ENCODE measurements at places on chromosomes 1 and 21.
A peak's percentile ranks its signal among the peaks of the same experiment; 100 is the strongest.

DNA sequence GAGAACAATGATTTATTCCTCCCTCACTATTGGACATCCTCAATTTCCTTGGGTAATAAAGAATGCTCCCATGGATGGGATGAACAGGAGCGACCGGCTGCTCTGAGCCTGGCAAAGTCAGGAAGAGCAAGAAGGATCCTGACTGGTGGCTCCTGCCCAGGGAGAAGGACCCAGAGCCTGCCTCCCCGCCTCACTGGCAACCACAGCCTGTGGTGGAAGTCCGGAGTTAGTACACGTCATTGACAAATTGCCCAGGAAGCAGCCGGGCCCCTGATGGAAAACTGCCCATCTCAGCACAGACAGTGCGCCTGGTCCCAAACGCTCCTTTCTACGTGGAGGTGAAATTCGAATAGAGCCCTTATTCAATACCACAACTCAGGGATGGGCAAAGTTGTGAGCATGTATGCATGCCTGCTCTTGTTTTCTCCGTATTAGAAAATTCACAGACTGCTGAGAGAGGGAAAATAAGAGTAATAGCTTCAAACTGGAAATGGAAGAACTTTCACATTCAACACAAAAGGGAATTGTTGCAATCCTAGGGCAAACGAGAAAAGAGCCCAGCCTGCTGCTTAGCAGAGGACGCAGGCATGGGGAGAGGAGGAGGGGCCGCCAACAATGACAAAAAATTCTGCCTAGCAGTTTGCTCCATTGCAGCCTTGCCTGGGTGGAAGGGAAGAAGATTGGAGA, 397.1 kb upstream of the VAMP3 start:
- DNase-seq, result no peak

GRCh38 chr1:219858980-219859379, 69.4 kb downstream of the SLC30A10 start:
- DNase-seq, result no peak

GRCh38 chr1:41762251-41762650, 156.5 kb downstream of the HIVEP3 start:
- no peak for DNase-seq

DNA sequence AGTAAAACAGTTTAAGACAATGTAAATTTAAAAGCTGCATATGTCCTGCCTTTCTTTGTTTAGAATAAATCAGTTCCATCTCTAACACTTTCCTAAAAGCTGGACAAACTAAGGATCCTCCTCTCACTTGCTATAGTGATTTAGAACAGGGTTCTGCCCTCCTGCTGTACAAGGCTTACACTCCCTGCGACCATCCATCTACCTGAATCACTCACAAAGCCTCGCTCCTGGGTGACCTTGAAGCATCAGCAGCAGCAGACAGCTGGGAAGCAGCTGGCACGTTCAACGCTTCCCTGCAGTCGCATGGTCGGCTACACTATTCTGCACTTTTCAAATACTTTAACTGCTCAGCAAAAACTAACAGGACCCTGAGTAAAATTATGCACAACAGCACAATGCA, 128.0 kb downstream of the NTPCR start:
- DNase-seq, result no peak

DNA sequence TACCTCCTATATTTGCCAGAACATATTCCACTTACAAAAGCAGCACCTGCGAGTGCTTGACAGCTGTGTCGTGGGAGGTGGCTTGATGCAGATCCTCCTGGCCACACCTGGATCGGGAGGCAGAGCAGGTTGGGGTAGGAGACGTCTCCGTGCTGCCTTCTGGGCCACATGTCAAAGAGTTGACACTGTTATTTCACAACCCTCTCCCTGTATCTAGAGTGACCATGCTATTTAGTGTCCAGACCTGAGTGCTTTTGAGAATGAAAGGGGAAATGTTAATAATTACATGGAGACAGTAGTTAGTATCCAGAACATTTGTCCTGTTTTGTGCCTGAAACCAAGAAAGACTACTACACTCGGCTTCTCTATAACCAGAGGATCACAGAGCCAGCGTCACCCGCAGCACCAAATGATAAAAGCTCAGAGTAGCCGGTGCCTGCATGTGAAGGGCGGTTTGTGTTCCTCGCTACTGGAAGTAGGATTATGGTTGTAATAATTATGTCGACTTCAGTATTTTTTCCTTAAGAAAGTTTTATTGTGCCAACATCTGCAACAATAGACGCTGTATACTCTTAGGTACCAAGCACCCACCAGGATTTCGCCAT, 77.1 kb downstream of the GALNT2 start:
- no peak for DNase-seq

DNA sequence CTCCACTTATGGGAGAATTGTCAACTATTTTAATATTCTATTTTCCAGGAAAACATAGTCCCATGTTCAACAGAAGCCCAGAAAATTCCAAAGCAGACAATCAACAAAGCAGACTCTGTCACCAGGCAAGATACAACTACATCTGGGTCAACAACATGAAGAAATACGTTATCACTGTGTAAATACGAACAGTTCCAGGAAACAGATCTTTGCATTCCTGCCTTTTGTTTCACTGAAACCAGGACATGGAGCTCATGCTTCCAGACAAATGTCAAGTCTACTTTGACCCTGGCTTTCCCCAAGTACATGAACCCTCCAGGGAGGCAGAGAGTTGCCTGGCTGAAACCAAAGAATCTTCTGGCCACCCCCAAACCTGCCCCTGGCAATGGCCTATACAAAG, 106.7 kb downstream of the SETD4 start:
- DNase-seq, result no peak

DNA sequence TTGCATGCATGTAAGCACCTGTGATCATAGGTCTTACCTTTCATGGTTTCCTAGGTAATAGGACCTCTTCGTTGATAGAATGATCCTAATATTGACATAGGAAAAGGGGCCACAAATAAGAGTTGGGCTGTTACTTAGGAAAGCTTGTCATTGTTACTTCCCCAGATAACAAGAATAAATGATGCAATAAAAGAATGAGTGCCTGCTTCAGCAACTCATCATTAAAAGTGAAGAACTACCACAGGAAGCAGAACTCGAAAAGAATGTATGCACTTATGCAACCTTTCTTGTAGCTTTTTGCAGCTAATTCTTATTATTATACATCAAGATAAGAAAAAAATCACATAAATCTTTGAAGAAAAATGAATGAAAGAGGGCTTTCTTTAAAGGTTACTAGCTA, 548.6 kb downstream of the LTN1 start:
- no peak for DNase-seq

- no peak for DNase-seq
Measured at GRCh38 chr1:75373542-75374159, 237.3 kb downstream of the SLC44A5 start.

DNA sequence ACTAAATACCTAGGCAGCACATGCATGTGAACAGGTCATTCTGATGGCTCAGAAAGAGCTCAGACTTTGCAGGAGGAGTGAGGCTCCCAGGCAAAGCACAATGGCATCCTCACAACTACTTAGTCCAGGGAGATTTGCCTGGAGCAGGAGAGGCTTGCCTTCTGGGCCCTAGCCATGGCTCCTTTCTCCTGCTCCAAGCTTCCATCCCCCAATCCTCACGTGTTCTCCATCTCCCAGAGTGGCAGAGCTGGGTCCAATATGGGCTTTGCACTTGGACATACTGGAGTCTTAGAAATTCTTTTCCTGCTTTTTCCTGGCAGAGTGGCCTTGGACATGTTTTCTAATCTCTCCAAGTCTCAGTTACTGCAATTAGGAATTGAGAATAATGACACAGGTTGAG, 15.8 kb downstream of the MYBPH start:
- no peak for DNase-seq

DNA sequence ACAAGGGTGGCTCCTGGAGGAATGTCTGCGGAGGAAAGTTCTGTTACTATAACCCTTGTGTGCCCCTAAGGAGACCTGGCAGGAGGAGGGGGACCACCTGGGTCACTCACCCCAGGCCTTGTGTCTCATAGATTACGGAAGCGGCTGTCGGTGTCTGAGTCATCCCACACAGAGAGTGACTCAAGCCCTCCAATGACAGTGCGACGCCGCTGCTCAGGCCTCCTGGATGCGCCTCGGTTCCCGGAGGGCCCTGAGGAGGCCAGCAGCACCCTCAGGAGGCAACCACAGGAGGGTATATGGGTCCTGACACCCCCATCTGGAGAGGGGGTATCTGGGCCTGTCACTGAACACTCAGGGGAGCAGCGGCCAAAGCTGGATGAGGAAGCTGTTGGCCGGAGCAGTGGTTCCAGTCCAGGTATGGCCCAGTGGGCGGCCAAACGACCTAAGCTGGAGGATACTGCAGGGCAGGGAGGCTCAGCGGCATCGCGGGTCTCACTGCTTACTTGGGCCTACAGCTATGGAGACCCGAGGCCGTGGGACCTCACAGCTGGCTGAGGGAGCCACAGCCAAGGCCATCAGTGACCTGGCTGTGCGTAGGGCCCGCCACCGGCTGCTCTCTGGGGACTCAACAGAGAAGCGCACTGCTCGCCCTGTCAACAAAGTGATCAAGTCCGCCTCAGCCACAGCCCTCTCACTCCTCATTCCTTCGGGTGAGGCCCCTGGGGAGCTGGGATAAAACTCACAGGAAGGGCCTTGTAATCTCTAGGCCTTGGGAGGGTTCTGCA, 101.4 kb downstream of the PIK3R3 start:
- no peak for DNase-seq

DNA sequence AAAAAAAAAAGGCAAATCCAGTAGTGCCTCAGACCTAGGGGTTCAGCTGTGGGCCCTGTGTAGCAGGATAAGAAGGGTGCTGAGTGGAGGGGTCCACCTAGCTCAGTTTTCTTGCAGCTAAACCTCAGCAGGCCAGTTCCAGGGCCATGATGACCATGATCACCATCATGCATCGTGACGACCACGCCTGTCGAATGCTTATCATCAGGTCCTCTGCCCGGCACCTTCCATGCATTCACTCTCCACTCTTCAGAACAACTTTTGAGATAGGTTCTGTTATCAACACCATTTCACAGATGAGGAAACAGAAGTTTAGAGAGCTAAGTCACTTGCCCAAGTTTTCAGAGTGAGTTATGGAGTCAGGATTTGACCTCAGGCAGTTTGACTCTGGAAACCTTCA, 54.9 kb downstream of the ACBD3 start:
- DNase-seq, result no peak

GRCh38 chr1:228016181-228016510, 9.3 kb downstream of the WNT3A start:
- no peak for DNase-seq

GRCh38 chr1:242120432-242120831, 121.5 kb upstream of the MAP1LC3C start:
- no peak for DNase-seq

- no peak for DNase-seq
Measured at GRCh38 chr1:156801409-156802121, 15.1 kb downstream of the SH2D2A start.

DNA sequence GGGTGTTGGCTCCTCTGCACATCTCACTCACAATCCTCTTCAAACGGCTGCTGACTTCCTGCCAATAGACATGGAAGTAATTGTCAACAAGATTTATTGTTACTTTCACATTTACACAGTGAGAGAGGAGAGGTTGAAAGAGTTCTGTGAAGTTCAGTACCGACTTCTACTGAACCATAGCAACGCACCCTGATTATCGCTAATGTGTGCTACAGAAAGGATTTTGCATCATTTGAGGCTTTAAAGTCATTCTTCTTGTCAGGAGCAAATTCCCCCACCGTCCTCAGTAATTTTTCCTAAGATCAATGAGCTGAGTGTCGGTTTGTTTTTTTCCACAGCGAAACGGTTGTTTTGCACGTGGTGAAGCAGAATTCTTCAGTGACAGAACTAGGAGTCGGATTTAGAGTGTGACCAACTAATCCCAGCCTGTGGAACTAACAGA, 361.0 kb downstream of the ADGRL2 start:
- DNase-seq, result no peak

- peak; percentile 18 for DNase-seq
Measured at GRCh38 chr1:61441723-61442262, 283.1 kb downstream of the TM2D1 start.

DNA sequence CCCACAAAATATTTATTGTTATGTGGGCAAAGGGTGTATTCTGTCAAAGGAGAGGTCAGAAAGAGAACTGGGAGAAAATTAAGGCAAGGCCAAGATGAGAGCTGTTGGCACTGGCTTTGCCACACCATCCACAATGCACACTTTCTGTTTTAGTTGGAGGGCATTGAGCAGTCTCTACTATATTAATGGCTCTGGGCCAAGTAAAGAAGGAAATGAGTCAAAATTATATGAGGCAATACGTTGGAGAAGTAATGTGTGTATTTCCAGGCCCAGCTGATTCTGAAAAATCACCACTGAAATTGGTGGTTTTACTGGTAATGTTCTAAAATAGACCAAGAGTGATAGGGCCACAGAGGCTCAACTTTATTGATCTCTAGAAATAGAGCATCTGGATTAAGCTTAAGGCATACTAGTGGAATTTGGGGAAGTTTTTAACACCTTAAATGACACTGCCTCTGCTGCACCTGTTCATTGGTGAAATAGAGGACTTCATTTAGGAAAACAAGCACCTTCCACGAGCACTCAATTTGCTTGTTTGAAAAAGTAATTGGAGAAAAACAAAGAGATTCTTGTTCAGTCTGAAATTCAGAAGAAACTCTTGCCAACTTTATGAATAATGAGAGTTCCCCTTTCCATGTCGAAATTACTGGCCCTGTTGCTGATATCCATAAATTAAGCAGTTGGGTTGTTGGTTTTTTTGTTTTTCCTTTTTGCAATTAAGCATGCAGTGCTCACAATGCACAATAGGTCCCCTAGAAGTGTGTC, 424.9 kb downstream of the ADGRL2 start:
- DNase-seq, result peak; percentile 67
